Amniotic epithelial cell (primary cell): ENCODE measurements at places on chromosomes 4 and X.

GRCh38 chr4:41025824-41026223, 188.5 kb downstream of the APBB2 start:
- DNase-seq, result no peak

DNA sequence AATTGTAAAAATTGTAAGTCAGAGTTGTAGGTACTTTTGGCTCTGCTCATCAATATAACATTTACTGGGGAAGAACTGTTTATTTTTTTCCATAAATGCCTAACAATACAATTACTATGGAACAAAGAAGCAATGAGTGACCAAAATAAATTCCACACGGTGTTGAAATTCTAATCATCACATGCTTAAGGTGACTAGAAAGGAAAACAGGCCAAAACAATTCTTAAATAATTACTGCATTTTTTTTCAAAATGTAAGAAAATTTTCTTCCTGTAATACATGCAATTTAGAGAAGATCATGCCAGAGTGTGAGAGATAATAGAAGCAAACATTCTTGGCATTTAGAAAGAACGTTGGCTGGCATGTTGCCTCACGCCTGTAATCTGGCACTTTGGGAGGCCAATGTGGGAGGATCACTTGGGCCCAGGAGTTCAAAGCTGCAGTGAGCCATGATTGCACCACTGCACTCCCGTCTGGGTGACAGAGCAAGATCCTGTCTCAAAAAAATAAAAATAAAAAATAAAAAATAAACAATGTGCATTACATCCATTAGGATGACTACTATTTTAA, 22.5 kb downstream of the C4orf46 start:
- peak; percentile 35 for DNase-seq

DNA sequence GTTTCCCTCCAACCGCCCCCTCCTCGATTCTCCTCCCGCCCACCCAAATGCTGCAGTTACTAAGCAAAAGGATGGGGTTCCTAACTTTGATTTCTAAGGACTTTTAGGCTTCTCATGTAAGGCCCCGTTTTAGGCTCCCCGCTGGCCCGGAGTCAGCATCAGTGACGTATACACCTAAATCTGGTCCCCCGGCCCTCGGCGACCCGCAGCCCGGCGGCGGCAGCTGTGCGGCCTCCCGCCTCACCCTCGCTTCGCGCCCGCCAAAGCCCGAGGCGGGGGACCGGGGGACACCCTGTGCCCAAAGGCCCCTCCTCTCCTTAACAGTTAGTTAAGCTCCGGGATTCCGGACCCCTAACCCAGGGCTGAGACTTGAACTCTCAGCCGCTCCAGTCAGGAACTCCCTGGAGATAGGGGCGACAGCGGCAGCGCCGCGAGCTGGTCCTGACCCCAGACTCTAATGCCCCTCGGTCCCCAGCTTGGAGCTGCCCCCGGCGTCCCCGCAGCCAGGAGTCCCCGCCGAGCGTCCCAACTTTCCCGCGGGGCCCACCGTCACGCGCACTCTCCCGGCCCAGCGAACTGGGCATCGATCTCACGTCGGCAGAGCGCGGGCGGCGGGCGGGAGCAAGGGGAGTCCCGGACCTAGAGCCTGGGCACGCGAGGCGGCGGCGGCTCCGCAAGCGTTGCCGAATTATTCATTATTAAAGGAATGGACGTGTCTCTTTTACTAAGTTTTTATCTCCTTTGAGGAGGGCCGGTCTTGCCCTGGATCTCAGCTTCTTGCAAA, 1.5 kb upstream of the NR3C2 start:
- no peak for DNase-seq

DNA sequence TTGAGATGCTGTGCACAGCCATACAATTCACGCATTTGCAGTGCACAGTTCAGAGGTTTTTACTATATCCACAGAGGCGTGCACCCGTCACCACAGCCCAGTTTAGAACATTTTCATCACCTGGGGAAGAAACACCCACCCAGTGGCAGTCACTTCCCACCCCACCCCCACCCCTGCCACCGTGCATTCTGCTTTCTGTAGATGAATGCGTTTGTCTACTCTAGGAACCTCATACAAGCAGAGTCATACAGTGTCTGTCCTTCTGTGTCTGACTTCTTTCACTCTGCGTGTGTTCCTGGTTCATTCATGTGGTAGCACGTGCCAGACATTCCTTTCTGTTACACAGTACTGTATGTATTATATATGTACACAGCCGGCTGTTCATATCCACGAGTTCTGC, 122.8 kb downstream of the TBL1X start:
- no peak for DNase-seq

GRCh38 chrX:74519870-74520269, 94.6 kb downstream of the RLIM start:
- no peak for DNase-seq

- peak; percentile 11 for DNase-seq
Observed at GRCh38 chr4:13860126-13860525, 232.6 kb upstream of the BOD1L1 start.

DNA sequence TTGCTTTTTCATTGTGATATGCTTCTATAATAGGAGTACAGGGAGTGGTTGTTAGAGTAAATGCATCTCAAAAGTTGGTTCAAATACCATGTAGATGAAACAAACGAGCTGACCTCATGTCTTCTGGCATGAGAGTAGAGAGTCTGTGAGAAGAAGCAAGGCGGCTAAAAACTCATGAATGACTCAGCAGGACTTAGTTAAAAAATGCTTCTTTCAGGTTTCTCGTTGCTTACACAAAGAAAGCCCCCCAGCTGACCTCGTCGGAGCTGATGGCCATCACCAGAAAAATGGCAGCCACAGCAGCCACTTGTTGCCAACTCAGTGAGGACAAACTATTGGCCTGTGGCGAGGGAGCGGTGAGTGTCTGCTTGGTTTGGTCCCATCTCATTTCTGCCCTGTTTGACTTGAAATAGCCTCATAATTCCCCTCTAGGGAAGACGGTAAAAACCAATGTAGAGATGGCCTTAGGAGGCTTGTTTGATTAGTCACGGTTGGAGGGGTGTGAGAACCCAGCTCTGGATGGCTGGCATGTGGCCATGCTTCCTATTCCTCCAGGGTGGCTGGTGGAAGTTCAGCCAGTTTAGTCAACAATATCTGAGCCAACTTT, 14.5 kb downstream of the AFP start:
- peak; percentile 85 for DNase-seq

DNA sequence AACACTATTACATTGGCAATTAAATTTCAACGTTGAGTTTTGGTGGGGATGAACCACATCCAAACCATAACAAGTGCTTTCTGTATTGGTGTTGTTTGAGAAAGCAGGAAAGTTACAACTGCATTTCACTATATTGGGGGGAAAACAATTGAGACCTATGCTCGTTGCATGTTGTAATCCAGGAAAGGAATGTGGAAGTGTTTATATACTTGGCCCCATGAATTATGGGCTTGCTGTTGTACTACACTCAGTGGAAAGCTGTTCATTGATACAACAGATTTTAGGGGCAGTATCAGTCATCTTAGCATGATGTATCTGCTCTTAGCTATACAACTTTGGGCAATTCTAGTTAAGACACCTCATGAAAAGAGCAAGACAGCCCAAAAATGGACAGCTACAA, 52.4 kb downstream of the KLHL5 start:
- peak; percentile 27 for DNase-seq

- peak; percentile 43 for DNase-seq
Observed at GRCh38 chr4:110619463-110620247, 3.2 kb downstream of the PITX2 start.

DNA sequence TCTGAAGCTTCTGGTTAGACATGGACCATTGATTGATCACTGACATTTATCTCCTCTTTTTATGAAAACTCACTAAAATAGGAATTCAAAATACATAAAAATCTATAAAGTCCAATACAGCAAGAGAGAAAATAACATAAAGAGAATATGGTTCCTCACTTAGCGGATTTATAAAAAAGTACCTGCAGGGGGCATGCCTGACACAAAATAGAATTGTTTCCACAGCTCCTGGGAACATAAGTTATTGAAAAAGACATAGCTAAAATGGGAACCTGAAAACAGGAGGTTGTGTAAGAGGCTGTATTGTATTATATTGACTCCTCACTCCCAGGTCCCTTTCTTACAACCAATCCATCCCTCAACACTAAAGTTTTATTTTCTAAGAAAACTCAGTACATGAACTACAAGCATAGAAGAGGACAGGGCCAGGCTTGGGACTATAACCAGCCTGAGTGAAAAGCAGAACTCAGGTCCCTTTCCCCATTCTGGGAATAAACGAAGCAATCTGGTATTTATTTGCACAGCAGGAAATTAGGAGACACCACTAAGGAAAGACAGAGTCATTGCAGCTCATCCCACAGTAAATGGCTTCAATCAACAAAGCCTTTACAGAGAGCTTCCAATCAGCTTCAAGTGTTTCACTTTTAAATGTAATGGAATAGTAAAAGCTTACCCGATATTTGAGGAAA, 121.1 kb upstream of the NDST4 start:
- DNase-seq, result no peak

- no peak for DNase-seq
Observed at GRCh38 chr4:137649711-137650450, 117.6 kb upstream of the PCDH18 start.

DNA sequence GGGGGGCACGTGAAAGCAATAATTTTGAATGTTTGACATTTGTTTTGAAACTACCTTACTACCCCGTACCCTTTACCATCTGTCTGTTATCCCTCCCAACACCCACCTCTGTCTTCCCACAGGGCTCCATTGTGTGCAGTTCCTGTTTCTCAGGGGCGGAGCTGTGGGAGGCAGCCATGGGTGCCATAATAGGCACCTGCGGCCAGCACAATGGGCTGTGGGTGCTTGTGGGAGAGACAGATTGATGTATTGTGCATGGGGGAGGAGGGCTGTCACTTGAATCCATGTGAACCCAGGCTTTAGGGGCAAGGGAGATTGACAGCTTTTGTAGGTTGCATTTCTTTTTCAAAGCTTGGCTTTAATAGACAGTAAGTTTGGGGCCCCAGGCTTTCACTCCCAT, 122.6 kb upstream of the CXorf66 start:
- no peak for DNase-seq

DNA sequence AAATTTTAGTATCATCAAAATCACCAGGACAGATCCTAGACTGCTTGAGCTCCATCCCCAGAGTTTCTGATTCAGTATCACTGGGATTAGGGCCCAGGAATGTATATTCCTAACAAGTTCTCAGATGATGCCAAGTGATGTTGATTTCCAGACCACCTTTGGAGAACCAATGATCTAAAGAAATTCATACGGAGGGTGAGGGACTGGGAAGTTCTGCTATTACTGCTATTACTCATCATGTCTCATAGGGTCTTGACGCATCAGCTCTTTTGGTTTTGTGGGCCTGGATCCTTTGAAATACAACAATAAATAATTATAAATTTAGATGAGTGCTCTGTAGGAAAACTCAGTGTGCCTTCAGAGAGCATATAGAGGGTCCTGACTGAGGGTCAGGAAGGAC, 59.8 kb upstream of the LGI2 start:
- no peak for DNase-seq

DNA sequence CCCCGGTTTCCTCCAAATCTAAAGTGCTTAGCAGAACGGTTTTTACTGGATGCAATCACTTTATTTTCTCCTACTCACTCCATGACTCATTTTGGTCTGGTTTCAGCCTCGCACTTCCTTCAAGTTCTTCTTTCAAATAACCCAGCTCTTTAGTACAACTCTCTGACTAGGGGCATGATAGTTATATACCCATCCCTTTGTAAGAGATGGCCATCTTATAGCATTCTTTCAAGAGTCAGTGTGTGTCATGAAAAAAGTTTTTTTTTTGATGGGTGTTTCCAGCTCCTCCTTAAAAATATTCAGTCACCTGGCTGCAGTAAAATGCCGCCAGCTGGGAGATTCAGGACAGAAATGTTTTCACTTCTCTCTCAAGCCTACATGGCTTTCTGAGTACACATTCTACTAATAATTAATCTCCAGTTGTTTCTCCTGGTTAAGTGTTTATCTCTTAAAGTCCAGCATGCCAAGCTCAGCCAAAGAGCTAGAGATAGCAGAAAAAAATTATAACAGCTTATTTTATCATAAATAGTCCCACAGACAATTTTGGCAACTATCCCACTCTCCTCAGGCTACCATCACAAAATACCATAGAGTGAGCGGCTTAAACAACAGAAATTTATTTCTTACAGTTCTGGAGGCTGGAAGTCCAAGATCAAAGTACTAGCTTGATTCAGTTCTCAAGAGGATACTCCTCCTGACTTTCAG, 139.3 kb downstream of the GASK1B start:
- peak; percentile 85 for DNase-seq

DNA sequence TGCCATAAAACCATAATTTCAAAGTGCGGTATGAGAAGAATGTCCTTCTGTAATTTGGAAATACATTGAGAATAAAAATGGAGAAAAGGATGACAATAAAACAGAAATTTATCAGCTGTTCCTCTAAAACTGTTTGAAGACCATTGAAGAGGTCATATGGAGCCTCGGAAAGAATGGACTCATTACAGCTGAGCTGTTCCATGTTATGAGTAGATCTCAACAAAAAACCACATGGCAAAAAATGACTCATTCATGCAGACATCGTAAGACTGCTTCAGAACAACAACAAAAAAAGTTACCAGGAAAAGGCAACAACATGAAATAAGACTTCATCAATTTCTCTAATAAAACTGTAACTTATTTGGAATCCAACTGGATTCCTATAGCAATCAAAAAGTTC, 39.7 kb downstream of the AKAP4 start:
- peak; percentile 16 for DNase-seq

- DNase-seq, result no peak
Observed at GRCh38 chr4:177986236-177986635, 544.0 kb upstream of the AGA start.

- DNase-seq, result peak; percentile 84
Observed at GRCh38 chr4:1082215-1083182, 30.9 kb downstream of the RNF212 start.

GRCh38 chrX:23292988-23293651, 41.5 kb upstream of the PTCHD1 start:
- DNase-seq, result no peak

GRCh38 chr4:145539671-145540070, 58.0 kb downstream of the SMAD1 start:
- DNase-seq, result no peak

GRCh38 chr4:24935856-24936255, 23.0 kb upstream of the CCDC149 start:
- no peak for DNase-seq
